Activated gamma-delta T cell treated with Interleukin-2 at 50 U/mL for 16 hours (primary cell): ENCODE measurements at places on chromosomes 1 and 21.

- no peak for DNase-seq
Observed at GRCh38 chr1:228920831-228921230, 185.6 kb downstream of the RHOU start.

DNA sequence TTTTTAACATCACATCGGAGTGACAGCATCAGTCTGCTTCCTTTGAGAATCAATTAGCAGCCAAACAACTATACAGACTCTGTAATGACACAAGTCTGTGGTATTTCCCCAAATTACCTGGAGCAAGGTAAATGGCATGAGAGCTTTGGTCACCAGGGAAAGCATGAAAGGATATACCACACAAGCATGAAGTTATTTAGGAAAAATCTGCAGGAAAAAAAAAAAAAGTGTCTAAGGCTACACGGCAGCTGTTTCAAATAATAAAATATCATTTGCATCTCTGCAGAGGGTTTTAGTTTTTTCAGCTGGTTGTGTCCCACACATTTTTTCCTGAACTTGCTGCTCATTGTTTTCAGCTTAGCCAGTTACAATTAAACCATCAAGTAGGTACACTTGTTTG is 234.7 kb downstream of the TTLL7 start:
- DNase-seq: no peak

GRCh38 chr1:29325675-29326074 is 89.4 kb downstream of the PTPRU start:
- DNase-seq: no peak

DNA sequence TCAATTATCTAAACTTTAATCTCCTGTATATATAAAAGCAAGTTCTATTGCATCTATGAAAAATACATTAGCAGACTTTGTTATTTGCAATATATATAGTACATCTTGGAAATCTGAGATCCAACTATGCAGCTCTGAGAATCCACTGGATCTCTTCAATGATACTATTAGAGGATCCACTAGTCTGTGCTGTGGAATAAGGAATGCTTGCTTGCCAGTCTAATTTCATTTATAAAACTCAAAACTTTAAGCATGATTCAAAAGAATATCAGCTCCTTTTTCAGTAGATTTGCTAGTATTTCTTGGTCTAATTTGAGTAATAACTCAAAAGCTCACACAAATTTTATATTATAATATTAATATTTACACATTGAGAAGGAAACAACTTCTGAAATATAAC is 115.1 kb downstream of the SPATA6 start:
- DNase-seq: no peak

- no peak for DNase-seq
Observed at GRCh38 chr21:24045775-24046215, 1561.5 kb downstream of the MRPL39 start.

DNA sequence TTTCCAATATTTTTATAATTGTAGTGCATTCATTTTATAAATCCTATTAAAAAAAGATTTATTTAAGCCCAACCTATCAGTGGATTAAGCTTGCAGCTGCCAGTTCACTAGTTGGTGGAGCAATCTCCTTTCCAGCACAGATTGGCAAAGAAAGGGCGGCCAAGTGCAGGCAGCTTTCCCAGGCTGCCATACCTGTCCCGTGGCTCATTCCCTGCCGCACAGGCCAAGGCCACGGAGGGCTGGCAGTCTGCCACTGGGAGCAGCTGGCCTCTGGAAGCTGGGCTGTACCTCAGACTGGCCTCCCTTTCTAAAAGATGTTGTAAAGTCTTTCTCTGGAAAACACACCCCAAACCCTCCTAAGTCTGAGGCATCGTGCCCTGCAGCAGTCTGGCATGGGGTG is 74.2 kb downstream of the SIM2 start:
- DNase-seq: no peak

GRCh38 chr21:30200000-30200399 is 15.9 kb downstream of the CLDN8 start:
- DNase-seq: no peak

- no peak for DNase-seq
Observed at GRCh38 chr21:39217356-39218081, 34.3 kb upstream of the PSMG1 start.

DNA sequence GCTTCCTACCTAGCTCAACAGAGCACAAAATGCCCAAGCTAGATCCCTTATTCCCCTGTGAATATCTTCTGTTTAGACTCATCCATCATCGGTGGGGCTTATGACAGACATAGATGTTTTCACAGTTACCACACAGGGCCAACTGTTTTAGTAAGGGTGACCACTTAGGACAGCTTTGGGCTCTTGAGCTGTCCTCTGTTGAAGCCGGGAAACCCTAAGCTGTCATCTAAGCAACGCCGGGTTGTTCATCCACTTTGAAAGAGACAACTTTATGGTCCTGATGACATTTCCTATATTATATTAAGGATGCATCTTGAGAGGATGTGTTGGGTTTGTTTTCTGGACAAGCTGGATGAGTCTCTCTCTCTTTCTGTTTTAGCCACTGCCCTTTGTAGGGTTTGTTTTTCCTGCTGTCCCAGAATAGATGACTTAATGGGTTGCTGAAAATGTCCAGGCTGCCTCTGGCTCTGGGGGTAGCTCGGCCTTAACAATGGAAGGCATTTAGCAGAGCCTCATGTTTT is 110.5 kb upstream of the UBE2U start:
- DNase-seq: no peak

- no peak for DNase-seq
Observed at GRCh38 chr21:39568361-39568760, 44.4 kb upstream of the B3GALT5 start.

DNA sequence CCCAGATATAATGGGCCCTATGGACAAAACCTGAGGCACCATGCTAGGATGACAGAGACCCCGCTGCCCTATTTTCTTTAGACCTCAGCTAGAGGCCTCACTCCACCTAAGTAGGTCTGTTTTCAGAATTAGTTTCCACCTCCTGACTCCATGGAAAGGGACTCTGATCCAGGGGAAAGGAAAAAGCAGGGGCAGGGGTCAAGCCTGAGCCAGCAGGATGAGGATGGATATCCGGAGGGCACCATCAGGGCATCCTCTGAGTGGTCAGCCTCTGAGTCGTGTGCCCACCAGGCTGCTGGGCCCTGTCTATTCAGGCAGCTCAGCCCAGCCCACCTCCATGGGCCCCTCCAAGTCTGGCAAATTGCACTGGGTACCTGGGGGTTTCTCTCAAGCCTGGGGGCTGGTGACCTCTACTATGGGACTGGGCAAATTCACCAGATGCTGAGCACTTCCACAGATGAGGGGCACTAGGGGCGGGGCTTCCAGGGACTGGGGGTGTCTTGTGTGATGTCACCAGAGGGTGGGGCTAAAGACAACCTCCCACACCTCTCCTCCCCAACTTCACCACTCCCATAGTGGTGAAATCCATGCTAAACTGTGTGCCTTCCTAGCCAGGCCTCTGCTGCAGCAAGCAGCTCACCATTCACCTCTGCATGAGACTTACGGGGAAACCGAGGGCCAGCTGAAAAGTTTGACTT is 5.5 kb downstream of the PAQR7 start:
- no peak for DNase-seq

DNA sequence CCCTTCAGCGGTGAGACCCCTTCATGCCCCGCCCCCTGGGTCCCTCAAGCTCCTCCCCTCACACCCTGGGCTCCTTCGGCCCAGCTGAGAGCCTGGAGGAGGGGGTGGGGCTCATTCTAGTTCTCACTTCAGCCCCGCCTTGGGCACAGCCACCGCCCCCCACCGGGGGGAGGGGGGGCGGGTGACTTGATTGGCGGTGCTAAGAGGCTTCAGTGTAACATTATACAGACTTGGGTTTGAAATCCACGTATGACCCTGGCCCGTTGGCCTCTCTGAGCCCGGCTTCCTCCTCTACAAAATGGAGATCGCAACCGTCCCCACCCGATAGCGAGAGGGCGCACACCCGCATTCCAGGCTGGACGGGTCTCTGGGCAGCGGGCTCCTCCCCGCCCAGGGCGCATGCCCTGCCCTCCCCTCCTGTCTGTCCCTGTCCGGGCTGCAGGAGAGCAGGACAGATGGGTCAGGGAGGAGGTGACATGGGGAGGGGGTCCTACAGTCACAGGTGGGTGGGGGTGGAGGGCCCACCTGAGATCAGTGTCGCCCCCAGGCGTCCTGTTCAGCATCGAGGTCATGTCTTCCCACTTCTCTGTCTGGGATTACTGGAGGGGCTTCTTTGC is 5.1 kb downstream of the CLCNKB start:
- DNase-seq: peak; percentile 35

DNA sequence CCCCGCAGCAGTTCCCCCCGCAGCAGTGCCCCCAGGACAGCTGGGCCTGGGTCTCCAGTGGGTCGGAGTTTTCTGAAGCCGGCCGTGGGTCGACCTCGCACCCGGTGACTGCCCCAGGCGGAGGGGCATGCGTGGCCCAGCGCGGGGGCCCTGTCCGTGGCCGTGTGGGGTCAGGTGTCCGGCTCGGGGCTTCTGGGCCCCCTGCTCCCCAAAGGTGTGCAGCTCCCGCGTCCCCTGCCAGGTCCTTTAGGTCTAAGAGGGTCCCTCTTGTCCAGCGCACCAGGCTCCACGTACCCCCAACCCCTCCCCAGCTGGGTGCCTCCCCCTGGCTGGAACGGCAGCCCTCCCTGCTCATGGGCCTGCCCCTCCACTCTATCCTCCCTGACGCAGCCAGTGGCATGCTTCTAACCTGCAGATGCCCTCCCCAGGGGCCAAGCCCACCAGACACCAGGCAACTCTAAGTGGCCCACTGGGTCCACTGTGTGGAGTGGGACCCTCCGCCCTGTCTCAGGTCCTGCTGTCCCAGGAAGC is 5.9 kb upstream of the HES4 start:
- DNase-seq: no peak

- DNase-seq: no peak
Observed at GRCh38 chr1:30966690-30967369, 58.3 kb upstream of the SDC3 start.

DNA sequence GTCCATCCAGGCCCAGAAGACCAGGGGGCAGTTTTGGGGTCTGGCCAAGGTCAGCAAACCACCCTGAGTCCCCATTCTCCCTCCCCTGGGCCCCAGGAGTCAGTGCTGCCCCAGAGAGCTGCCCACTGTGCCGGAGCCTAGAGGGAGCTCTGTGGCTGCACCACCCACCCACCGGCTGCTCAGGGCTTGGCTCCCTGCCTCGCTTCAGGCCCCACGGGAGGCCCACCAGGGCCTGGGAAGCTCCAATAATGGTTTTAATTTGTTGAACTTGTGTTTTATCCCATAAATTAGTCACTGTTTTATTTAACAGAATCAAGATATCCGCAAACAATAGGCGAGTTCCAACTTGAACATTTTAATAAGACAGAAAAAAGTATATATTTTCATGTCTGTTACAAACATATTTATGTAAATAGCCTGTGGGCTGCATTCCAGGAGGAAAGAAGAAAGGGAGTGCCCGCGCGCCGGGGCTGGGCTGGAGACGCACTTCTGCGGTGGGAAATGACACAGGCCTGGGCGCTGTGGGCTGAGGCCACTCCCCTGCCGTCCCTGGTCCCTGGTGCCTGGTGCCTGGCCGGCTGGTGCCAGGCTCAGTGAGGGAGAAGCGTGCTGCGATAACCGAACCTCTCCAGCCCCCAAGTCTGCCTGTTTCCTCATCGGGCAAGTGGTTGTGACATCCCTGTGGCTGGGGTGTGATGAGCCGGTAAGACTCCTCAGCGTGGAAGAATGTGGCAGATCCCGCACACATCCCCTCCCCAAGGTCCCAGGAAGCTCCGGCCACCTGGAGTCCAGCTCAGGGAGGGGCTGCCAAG is 160.5 kb downstream of the PEX14 start:
- no peak for DNase-seq

- no peak for DNase-seq
Observed at GRCh38 chr1:117173691-117174090, 37.0 kb downstream of the VTCN1 start.

- no peak for DNase-seq
Observed at GRCh38 chr1:227947676-227948492, at the start of gene WNT9A. Gene WNT9A, minus strand, starts transcription at chr1:227947932. Its CDS starts 45 bp downstream, at chr1:227947887.

DNA sequence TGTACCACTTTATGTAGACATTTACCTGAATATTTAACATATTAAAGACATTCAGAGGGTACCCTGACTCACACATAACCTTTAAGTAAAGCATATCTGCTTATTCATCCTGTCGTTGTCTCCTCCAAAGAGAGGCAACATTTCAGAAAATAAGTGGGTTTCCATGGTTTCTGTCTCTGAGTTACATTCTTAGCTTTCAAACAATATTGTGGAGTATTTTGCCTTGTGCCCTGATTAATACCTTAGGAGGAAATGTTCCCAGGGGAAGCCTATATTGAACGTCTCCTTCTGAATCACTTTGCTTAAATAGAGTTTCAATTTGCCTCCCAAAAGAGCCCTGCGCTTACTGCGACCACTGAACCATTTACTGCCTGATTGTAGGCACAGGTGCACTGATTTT is 26.1 kb downstream of the PALMD start:
- no peak for DNase-seq

DNA sequence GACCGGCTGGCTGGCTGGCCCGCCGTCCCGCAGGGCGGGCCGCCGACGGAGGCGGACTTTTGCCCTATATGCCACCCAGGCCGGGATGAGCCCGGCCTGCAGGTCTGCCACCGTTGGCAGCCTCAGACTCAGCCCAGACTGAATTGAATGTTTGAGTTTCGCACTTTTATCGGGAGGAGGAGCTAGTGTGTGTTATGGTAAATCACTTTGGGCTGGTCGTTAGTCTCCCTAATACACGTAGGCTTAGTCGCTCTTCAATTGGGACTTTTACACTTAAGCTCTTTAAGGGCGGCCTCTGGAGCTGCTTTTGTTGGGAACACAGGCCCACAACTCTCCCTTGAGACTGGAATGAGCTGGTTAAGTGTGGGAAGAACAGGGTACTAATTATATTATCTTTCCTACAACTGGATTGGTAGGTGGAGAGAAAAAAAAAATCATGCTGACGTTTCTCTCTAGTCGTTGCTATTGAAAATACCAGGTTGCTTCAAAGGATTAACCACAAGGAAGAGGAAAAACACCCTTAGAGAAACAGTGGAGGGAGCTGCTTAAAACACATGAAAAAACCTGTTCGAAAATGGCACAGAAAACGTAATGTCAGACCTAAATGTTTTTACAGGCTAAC is 1.4 kb upstream of the IRF2BP2 start:
- no peak for DNase-seq

DNA sequence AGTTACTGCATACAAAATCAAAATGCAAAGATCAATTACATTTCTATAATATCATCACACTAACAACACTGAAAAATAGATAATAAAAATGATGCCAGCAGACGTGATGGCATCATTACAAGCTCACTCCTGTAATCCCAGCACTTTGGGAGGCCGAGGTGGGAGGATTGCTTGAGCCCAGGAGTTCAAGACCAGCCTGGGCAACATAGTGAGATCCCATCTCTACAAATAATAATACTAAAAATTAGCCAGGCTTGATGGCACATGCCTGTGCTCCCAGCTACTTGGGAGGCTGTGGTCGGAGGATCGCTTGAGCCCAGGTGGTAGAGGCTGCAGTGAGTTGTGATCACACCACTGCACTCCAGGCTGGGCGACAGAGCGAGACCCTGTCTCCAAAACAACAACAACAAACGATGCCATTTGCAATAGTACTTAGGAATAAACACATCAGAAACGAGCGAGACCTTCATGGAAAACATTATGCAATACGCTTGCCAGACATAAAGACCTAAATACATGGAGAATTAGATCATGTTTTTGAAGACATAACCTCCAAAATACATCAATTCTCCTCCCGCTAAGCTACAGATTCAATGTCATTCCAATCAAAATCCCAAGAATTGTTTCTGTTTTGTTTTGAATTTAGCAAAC is 86.6 kb upstream of the ERRFI1 start:
- DNase-seq: no peak

GRCh38 chr21:39616211-39616772 is 3.6 kb downstream of the B3GALT5 start:
- DNase-seq: no peak

- DNase-seq: no peak
Observed at GRCh38 chr1:30704271-30704670, 19.1 kb downstream of the MATN1 start.
